ENCODE measurements at places on chromosomes 3 and 15.

GRCh38 chr15:31799715-31800321 is 230.5 kb upstream of the CHRNA7 start:
- DNase-seq, result no peak

GRCh38 chr3:20250786-20251185 is 64.8 kb upstream of the SGO1 start:
- DNase-seq, result no peak

DNA sequence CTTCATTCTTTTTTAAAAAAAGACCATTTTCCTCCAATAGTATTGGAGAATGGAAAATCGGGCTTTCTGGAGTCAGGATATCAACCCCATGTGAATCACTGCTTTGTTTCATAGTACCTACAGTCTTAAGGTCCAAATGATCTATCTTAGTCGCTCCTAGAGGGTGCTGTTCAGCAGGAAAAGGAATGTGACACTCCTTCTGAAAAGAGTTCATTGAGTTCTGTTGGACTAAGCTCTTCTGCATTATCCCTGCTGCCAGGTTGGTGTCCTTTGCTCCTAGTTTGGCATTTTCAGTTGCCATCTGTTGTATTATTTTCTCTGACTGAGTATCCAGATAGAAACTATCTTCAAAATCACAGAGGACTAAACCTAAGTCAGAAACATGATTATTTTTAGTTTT is 57.2 kb downstream of the POLQ start:
- no peak for DNase-seq

DNA sequence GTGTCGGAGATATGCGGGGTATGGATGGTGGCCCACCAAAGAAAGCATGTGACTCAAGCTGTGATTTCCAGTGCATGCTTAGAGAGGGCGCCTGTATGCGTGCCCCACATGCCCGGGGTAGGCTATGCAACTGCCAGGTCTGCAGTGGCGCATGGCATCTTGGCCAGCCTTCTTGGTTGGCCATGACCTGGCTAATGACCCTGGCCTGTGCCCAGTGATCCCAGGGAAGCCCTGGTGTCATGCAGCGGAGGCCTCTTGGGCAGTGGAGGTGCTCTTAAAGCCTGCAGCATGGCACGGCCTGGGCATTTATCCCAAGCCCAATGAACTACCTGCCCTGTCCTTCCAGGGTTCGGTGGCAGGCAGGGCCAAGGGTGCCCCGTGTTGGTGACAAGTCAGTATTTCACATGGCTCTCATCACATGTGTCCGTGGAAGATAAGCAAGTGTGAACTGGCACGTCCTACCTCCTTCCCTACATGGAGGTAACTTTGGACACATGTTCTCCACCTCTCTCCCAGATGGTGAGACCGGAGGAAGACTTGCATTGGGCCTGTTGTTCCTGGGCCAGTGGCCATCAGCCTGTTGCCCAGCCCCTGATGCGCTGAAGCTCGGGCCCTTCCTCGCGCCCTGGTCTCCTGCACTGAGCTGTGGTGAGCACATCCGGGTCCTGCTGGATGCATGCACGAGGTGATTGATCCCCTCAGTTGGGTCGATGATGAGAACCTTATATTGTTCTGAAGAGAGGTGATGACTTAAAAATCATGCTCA is 192.0 kb downstream of the UBE3A start:
- DNase-seq, result no peak

- DNase-seq, result no peak
These were observed 575.1 kb downstream of the FOXP1 start for GRCh38 chr3:71008350-71008935.

DNA sequence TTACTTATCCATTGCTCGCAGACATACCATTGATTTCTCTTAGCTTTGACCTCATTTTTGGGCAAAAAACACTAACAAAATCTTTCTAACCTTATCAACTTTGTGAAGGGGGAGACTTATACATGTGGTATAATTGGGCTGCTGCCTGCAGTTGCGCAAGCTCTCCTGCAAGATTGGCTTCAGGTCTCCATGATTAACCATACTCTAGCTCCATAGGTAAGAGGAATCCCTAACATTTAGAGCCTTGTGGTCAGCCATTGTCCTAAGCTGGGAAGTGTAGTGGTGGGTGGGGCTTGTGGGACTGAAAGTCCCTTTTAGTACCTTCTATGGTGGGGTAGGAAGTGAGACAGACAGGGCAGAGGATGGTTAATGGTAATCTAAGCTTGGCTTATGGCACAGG is 179.6 kb upstream of the THRB start:
- no peak for DNase-seq

DNA sequence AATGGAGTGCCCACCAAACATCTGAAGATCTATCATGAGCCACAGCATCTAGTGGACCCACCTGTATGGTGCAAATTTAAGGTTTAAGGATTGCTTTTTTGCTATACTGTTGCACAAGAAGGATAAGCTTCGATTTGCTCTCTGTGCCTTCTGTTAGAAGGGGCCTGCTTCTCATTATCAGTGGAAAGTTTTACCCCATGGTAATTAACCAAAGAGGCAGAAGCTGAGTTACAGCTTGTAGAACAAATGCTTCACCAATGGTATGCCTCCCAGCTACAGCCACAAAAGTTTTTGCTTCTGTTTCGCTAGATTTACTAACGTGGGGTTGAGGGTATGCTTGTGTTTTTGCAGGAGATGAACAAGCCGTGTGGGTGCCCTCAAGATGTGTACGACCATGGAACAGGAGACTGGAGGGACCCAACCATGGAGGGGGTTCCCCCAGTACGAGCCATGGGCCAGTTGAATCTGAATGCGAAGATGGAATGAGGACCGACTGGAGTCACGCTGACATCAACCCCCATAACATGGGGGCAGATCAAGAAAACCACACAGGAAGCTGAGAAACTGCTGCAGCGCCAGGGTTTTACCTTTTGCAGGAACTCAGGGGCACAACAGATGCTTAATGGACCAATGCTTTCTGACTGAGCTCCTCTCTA is 43.5 kb downstream of the ACAD9 start:
- DNase-seq, result no peak

GRCh38 chr3:140238646-140239314 is 303.8 kb downstream of the CLSTN2 start:
- DNase-seq, result no peak

DNA sequence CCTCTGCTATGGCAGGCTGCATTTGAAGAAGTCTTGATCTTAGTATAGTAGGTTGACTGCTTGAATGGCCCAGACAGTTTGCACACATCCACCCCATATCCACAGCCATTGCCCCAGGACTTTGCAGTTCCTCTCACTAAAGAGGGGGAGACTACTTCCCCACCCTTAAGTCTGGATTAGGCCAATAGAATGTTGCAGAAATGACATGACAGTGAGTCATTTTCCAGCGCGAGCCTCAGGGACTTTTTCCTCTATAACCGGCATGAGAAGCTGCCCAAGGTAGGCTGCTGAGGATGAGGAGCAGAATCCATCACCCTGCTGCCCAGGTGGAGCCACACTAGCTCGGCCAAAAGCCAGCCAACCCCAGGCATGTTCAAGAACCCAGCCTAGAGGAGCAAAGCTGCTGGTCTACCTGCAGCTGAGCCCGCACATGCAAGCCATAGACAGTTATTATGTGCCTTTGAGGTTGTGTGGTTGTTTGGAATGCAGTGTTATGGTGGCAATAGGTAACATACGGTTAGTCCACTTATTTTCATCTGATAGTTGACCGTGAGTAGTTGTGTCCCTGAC is 113.9 kb downstream of the TLE3 start:
- no peak for DNase-seq

Data from stimulated activated CD4-positive, alpha-beta T cell treated with anti-CD3 and anti-CD28 coated beads, TNF-alpha, amount 100 ng/mL, for 1 hour (primary cell).